ENCODE measurements at places on chromosomes 2 and 18.

DNA sequence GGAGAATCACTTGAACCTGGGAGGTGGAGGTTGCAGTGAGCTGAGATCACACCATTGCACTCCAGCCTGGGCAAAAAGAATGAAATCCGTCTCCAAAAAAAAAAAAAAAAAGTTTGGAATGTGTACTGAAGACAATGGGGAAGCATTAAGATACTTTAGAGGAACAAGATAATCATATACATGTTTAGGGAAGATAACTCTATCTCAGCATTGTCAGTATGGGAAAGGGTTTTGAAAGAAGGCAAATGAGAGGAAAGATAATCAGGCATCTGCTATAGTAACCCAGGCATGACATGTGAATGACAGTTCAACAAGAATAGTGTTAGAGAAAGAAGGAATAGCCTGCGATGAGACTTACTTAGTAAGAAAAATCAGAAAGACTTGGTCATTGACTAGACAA, 112.0 kb downstream of the ATAD2B start:
- DNase-seq, result no peak

DNA sequence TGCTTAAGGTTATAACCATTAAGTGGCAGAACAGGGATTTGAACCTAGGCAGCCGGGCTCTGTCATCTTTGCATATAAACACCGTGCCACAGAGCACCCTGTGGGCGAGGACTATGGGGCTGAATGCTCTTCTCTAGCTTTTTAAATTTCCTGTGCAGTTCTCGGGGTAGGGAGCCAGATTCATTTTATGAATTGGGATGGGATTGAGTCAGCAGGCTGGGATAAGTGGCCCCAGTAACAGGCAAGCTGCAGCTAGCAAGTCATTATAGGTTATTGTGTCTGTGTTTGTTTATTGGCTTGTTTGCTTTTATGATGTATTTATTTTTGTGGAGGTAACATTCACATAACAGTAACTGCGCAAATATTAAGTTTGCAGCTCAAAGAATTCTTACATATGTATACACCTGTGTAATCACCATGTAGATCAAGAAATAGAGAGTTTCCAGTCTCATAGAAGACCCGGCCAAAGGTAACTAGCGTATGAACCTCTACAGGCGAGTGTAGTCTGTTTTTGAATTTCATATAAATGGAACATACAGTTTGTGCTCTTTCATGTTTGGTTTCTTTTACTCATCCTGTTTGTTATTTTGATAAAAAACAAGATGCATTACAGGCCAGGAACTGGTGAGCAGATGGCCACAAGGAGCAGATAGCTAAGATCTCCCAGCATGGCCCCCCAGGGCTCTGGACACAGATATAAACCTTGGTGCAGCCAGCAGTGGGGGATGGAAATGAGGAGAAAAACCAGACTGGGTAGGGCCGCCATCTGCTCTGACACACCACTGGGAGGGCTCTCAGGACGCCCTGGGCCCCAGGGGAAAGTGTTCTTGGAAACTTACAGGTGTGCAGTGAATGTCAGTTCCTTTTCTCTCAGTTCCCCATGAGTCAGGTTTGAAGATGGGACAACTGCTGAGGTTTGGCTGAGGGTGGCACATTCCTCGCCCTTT, 49.2 kb upstream of the GPR155 start:
- DNase-seq, result no peak

DNA sequence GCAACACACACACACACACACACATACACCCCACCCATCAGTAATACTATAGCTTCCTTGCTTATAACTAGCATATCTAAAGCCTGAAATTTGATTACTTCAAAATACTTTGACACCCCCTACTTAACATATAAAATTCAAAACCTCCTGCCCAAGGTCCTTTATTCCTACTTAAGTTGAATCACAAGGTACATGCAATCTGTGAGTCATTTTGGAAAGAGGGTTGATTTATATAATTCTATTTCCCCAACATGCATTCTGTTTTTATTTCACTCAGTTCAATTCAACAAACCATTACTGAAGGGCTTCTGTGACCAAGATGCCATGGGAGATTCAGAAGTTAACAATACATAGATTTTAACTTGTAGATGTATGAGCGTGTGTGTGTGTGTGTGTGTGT, 420.7 kb downstream of the METTL4 start:
- DNase-seq, result no peak

- no peak for DNase-seq
These were observed 474.2 kb downstream of the PIK3C3 start for GRCh38 chr18:42429196-42429595.

- no peak for DNase-seq
These were observed 18.3 kb downstream of the NHEJ1 start for GRCh38 chr2:219142329-219142728.

DNA sequence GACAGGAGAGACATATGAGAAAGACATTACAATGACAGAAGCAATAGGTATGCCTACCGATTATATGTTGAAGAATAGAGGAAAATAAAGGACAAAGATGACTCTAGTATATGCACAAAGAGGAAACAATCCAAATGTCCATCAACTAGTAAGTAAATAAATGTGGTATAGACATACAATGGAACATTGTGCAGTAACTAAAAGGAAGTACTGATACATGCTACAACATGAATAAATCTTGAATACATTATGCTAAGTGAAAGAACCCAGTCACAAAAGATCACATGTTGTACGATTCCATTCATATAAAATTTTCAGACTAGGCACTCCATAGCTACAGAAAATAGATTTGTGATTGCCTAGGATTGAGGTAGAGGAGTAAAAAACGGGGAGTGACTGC, 28.5 kb upstream of the PGAP1 start:
- DNase-seq, result no peak

DNA sequence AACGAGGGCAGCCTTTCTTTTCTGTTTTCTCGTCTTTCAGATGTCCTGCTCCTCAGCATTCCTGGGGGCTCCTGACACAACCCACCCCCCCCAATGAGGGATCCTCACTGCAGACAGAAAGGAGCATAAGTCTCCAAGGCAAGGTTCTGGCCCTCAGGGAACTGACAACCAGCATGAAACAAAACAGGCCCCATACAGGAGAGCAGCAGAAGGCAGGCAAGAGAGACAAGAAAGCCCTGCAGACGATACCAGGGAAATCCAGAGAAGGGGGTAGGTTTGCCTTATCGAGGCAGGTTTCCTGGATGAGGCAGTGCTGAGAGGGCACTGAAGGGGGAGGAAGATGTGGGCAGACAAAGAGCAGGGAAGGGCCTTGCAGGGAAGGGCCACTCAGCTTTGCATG, 103.9 kb upstream of the EPAS1 start:
- DNase-seq, result no peak

DNA sequence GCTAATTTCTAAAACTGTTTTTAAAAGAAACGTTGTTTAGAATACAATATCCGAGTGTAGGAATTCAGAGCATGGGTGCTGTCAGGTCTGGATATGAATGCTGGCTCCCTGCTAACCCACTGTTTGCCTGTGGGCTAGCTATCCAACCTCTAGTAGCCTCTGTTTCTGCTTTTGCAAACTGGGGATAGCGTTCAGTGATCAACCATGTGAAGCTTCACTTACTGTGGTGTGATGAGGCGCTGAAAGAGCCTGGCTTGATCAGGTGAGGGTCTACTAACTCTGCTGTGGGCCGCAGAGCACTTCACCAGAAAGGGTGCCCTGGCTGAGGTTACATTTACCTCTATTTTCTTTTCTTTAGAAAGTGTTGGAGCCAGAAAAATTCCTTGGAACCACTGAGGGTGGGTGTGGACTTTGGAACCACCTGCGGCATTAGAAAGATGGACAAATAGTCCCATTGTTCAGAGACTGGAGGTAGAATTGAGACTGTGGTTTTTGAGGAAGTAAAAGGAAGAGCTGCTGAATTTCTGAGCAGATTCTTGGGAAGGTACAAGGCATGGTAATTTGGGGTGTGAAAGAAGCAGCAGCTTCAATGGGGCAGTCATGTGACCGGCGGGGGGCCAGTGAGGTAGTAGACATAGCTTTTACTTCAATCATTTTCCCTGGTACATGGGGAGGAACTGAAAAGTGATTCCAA, 96.3 kb upstream of the CD302 start:
- DNase-seq, result no peak

DNA sequence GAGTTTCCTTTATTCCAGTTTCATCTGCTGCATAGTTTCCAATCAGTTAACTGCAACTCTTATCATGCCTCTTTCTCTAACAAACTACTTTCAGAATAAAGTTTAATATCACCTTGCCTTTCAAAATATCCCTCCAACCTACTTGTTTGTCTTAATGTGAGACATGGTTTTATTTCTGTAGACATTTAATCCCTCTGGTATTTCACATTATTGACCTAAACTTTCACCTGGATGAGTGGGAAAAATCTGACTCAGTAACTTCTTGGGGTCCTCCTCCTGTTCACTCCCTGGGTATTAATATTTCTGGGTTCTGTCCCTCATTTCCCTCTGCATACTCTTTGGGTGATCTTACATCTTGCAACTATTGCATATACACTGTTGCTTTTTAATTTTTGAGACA, 27.9 kb downstream of the MSH6 start:
- no peak for DNase-seq

- DNase-seq, result no peak
These were observed 36.2 kb upstream of the TAF1B start for GRCh38 chr2:9807056-9807455.

GRCh38 chr2:175003875-175004729, 1.1 kb downstream of the CHN1 start:
- DNase-seq, result no peak

GRCh38 chr18:22650247-22650646, 232.5 kb upstream of the CTAGE1 start:
- no peak for DNase-seq

DNA sequence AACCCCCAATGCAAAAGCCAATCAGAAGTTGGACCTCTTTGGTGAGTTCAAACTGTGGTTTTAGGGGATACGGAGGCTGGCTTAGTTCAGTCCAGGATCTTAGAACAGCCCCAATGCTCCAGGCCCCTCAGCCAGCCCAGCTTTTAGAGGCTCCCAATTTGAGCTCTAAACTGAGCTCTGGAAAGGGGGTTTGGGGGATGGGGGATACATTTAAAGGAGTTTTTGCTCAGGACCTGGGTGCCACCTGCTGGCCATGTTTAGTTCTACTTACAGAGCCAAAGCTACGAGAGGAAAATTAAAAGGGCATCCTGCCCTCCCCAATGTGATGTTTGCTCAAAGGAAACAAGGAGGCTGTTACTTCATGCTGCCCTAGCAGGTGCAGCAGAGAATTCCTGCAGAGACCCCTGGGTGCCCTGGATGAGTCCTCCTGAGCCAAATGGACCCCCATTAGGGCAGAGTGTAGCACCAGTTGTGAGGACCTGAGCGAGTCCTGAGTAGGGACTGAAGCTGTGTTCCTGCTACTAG, 15.9 kb upstream of the TMEM214 start:
- no peak for DNase-seq

- DNase-seq, result no peak
These were observed 56.2 kb downstream of the BCL2L11 start for GRCh38 chr2:111176867-111177266.

DNA sequence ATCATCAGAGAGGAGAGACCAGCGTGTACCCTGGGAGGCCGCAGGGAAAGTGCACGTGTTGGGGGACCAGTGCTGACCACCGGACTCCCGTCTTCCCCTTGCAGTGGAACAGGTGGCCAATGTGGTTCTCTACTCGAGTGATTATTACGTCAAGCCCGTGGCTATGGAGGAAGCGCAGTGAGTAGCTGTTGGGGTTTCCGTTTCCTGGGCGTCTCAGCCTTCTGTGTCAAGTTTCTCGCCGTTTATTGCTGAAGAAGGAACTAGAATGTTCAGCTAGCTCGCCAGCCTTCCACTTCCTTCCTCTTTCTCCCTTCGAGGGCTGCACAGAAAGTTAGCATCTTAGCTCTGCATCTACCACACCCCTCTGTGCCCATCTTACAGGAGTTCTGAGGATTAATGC, 22.8 kb upstream of the DGKD start:
- peak; percentile 34 for DNase-seq

- DNase-seq, result no peak
These were observed 126.1 kb downstream of the FAM161A start for GRCh38 chr2:61727746-61728145.

DNA sequence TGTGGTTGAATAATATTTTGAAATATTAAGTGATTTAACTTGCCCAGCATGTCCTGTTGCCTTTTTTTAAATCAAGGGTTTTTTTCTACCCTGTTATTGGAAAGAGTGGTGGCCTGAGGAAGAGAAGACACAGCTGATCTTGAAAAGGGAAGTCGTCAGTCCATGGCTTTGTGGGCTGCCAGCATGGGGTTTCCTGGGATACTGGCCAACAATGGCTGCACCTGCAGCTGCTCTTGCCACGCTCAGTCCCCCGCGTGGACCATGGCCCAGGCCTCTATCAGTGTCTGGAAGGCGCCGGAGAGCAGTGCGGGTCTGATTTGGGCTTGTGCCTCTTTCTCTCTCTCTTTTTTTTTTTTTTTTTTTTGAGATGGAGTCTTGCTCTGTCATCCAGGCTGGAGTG, 99.3 kb downstream of the ASB1 start:
- DNase-seq, result no peak

DNA sequence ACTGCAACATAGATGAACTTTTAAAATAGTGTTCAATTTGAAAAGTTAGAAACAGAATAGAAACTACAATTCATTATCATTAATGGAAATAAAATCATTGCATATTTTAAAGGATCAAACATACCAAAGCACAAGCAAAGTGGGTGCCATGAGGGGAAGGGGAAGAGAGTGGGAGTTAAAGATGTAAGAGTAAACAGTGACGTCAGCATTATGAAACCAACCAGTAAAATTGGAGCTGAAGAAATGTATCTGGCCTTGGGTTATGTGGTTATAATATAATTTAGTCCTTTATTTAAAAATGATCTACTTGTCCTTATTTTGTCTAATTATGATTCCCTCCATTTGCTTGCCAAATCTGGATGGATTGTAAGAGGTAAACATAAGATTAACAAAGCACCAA, 6.0 kb downstream of the LINC00305 start:
- DNase-seq, result no peak

- DNase-seq, result no peak
These were observed 61.7 kb upstream of the MCFD2 start for GRCh38 chr2:46977280-46977665.

- DNase-seq, result no peak
These were observed 154.1 kb upstream of the BOD1L2 start for GRCh38 chr18:56992777-56993176.

- no peak for DNase-seq
These were observed 9.7 kb downstream of the TCF23 start for GRCh38 chr2:27158468-27158867.

DNA sequence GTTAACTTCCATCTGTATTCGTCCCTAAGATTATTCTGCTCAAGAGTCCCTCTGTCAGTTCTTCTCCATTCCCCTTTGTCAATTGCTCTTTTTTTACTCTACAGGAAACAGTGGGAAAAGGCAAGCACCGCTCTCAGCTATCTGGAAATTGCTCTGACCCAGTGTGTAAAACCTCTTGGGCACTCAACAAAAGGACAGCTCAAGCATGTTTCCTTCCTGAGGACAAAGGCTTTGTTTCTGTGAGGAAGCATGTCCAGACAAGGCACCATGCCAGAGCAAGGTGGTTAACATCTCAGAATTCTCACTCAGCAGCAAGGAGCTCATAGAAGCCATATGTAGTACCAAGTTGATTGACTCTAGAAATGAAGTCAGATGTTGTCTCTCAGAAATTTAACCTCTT, 735.6 kb downstream of the TSN start:
- no peak for DNase-seq

- DNase-seq, result no peak
These were observed 154.6 kb downstream of the TFCP2L1 start for GRCh38 chr2:121130301-121130850.

- no peak for DNase-seq
These were observed 243.8 kb downstream of the FAM210A start for GRCh38 chr18:13482618-13482945.

Data from stimulated activated CD8-positive, alpha-beta memory T cell treated with anti-CD3 and anti-CD28 coated beads, Interleukin-15, amount 100 ng/mL, for 24 hours (primary cell).